ENCODE measurements at places on chromosomes 13 and 19. TPM values are rescaled to one million over a fixed set of nuclear protein-coding genes. Genes with fewer than 3 reads are reported as not detected.

Gene SLC15A1
- 2.9 TPM for total RNA-seq

- peak; percentile 88 for ATAC-seq
Observed at GRCh38 chr13:85582890-85583289, 216.3 kb downstream of the SLITRK6 start.

DNA sequence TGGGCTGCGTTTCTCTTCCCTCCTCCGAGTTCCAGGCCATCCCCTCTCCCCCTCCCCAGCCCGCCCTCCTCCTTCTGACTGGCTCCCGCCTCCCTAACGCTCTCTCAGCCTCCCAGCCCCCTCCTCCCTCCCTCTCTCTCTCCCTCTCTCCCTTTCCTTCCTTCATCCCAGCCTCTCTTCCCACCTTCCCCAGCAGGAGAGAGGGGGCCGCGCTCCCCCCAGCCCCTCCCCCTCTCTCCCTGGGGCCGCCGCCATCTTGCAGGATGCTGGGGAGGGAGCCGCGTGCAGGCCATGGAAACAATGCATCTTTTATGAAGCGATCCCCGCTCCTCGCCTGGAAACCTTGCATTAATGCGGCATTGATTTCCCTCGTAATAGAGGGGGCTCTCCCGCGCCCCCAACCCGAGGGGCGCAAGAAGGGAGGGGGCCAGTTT is 42.6 kb upstream of the ADGRL1 start:
- ATAC-seq: peak; percentile 27

- no peak for ATAC-seq
Observed at GRCh38 chr19:53388904-53389303, 6.0 kb upstream of the ZNF765 start.

Gene DNAAF3
- 1.9 TPM for total RNA-seq

DNA sequence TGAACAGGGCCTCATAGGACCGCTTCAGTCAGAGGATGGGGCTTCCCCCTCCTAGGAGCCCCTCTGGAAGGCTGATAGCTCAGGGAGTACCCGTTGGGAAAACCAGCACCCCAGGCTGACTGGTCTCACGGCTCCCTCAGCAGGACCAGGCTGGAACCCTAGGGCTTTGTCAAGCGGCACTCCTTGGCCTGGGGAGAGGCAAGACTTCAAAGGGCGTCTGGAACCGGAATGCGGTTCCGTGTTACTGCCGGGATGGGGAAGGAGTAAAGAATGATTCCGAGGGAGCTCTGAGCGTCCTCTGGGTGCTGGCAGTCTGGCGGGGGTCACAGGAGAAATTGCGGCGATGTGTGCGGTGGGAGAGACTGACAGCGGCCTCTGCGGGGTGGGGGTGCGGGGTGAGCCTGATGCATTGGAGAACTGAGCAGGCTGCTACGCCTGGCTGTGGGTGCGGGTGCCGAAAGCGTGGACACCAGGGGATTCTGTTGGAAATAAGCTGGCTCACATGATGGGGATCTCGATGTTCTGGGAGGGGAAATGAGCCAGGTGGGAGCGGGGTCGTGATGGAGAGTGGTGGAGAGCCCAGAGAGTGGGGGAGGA is 1.9 kb downstream of the COX6B2 start:
- no peak for ATAC-seq

DNA sequence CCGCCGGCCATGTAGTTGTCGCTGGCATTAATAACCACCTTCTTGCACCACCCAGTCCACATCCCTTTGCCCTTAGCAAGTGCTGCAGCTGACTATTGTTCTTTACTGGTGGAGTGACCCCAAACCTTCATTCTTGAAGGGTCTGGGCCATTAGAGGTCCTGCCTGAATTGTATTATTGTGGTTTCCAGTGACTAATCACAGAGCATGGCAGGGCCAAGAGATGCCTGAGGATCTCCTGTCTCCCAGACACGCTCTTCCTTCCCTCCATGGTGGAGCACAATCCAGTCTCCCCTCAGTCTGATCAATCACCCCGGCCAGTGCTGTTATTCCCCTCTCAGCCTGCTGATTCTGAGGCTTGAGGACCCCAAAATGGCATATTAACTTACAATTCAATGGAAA is 39.0 kb downstream of the C1QTNF9 start:
- ATAC-seq: peak; percentile 19

GRCh38 chr19:7959211-7959610 is 15.7 kb upstream of the TIMM44 start:
- no peak for ATAC-seq

GRCh38 chr19:6721138-6721474 is 656 bp upstream of the C3 start:
- no peak for ATAC-seq

Gene COX7A1
- total RNA-seq: 3.5 TPM

- peak; percentile 81 for ATAC-seq
Observed at GRCh38 chr19:14091081-14091812, 696 bp upstream of the SAMD1 start.

- no peak for ATAC-seq
Observed at GRCh38 chr13:109026266-109026665, 396.9 kb downstream of the MYO16 start.

DNA sequence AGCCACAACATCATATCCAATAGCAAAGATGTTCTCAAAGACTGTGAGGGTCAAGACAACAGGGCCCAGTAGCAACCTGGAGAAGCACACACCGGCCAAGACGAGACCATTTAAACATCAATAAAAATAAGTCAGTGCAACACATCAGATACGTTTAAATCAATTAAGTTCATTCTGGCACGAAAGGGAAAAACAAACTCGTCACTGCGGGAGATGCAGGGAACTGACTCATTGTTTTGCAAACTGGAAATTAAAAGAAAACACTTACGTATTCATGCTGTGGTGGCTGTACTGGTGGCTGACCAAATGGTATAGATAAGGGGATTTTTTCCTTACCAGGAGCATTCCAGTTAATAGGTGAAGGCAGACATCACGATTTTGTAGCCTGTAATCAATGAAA is 26.3 kb upstream of the SLC15A1 start:
- no peak for ATAC-seq

DNA sequence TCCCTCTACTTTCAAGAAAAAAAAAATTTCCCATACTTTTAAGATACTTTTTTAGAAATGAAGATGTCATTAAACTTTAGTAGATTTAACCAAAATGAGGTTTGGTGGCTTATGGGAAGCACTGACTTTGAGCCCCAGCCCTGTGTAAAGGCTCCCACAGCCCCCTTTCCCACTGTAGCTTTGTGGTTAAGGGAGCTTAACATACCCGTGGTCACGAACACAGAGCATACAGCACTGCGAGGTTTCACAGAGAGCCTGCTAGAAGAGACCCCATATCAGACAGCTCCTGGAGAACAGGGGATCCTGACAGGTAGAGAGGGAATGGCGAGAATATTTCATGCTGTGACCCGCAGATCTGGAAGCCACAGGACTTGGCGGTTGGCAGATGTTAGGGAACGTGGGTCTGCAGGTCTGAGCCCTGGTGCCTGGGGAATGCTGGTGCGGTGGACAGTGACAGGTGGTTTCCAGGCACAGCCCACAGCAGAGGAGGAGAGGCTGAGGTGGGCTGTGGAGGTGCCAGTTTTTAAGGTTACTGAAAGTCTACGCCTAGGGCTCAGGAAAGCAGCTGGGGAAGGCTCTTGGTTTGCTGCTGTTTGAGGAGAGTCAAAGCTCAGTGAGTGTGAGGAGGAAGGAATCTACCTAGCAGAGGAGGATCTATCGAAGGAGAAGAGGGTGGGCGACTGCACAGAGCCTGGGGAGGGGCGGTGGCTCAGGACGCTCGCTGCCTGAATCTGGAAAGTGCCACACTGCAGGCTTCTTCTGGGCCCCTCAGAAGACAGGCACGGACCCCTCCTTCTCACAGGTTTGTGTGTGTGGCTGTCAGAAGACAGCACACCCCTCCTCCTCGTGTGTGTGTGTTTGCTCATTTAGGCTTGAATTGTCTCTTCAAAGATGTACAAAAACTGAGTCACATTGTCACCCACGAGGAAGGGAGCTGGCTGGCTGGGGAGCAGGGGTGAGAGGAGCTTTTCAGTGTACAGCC is 49.9 kb downstream of the SLC7A9 start:
- no peak for ATAC-seq
